ENCODE measurements at places on chromosomes 5 and 9.
A peak's percentile ranks its signal among the peaks of the same experiment; 100 is the strongest.

- DNase-seq: peak; percentile 94
Measured at GRCh38 chr5:107968998-107969397, 298.3 kb upstream of the EFNA5 start.

GRCh38 chr5:110262749-110263148 lies 463.7 kb downstream of the TMEM232 start:
- DNase-seq: peak; percentile 17

- DNase-seq: peak; percentile 61
Measured at GRCh38 chr5:1763548-1763911, 36.1 kb downstream of the MRPL36 start.

DNA sequence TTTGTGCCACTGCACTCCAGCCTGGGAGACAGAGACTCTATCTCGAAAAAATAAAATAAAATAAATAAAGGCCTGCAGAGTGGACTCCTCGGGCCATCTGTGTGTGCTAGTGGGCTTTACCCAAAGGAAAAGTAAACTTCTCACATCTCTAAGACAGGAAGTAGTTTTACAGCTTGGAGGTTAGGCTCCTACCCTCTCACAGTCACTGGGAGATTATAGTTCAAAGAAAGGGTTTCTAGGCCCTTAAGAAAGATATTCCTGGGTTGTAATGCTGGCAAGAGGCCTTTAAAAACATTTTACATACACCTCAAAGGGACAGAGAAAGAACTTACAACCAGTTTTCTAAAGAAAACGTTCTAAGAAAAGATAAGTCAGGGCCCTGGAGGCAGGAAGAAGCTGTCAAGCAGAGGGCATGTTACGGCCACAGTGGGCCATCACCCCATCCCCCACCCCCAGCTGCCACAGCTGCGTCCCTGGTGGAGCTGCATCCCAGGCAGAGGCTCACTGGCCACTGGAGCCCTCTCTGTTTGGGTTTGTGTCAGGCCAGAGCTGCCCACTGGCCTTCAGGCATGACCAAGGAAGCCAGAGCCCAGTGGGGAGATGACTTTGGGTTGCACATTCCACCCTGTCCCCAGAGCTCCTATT lies 78.1 kb upstream of the CDK20 start:
- no peak for DNase-seq

DNA sequence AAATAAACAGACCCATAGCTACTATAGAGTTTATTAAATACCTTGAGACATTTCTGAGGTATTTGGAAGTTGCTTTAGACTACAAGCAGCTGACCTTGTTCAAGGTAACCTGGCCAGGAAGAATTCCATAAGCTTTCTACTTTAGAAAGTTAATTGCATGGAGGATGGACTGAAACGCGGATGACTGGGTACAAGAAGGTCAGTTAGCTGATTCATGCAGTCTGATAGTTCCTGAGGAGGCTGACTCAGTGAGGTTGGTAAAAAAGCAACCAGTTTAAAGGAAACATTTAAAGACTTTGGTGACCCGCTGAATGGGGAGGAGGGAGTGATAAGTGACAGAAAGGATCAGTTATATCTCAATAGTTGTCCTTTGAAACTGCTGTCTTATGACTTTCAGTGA lies 670.1 kb upstream of the CDH9 start:
- peak; percentile 2 for DNase-seq

GRCh38 chr9:134636149-134636507 lies 5.5 kb upstream of the COL5A1 start:
- DNase-seq: no peak

DNA sequence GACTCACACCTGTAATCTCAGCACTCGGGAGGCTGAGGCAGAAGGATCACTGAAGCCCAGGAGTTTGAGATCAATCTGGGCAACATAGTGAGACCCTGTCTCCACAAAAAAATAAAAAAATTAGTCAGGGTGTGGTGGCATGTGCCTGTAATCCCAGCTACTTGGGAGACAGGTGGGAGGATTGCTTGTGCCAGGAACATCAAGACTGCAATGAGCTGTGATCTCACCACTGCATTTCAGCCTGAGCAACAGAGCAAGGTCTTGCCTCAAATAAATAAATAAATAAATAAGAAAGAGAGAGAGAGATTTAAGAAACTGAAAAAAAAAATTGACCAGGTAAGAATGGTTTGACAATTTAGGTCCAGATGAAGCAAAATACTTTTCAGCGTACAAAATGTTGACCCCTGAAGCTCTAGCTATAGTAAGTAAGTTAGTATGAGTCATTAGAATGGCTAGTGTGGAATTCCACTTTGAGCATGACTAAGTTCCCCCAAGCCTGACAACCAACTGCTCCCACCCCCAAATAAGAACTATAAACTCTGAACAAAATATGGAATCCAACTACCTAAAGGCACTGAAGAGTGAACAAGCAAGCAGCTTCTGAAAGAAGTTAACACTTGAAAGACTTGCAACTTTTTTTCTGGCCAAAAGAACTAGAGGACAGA lies 217.8 kb upstream of the TLE4 start:
- DNase-seq: peak; percentile 85

DNA sequence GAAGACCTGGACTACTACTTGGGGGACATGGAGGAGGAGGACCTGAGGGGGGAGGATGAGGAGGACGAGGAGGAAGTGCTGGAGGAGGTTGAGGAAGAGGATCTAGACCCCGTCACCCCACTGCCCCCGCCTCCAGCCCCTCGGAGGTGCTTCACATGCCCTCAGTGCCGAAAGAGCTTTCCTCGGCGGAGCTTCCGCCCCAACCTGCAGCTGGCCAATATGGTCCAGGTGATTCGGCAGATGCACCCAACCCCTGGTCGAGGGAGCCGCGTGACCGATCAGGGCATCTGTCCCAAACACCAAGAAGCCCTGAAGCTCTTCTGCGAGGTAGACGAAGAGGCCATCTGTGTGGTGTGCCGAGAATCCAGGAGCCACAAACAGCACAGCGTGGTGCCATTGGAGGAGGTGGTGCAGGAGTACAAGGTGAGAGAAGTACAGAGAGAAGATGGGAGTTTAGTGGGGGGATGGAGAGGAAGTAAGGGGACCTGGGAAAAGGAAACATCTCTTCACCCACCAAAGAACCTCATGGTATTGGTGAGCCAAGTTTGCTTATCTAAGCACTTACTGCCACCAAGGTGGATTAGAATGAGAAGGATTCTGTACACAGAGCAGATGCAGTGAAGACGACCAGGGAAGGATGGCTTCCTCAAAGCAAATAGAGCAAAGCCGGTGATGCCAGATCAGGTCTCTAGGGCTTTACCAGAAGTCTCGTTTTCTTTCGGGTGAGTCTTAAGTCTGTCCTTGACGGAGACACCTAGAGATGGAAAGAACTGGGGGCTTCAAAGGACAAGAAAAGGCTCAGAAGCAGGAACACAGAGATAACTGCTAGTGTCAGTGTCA lies 1.5 kb downstream of the TRIM41 start:
- no peak for DNase-seq

DNA sequence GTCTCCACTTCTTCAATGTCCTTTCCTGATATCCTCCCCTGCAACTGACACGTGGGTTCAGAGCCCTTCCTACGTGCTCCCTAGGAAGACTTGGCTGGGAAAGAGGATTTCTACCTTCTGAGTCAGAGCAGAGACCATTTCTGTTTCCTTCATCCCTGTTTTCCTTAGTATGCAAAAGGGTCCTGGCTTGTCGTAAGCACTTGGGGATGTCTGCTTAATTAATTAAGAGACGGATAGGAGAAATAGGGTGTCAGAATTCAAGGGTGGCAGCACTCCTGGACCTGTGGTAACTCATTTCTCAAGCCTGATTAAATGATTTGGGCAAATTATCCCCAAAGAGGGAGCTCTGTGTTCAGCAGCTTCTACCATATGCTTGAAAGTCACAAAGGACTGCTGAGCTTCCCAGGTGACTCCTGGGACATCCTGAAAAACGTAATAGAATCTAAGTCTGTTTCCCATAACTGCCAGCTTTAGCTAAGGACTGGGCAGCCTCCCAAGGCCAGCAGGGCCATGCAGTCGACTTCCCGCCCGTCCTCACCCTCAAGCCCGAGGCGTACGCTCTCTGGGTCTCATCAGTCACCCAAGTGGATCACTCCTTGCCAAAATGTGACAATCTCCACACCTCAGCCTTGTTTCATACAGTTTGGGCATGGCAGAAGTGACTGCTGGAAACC lies 20.5 kb downstream of the ABCA1 start:
- DNase-seq: peak; percentile 87

- no peak for DNase-seq
Measured at GRCh38 chr5:149719666-149720065, 10.4 kb upstream of the PPARGC1B start.

- DNase-seq: no peak
Measured at GRCh38 chr5:15957124-15957523, 222.5 kb downstream of the MARCHF11 start.

DNA sequence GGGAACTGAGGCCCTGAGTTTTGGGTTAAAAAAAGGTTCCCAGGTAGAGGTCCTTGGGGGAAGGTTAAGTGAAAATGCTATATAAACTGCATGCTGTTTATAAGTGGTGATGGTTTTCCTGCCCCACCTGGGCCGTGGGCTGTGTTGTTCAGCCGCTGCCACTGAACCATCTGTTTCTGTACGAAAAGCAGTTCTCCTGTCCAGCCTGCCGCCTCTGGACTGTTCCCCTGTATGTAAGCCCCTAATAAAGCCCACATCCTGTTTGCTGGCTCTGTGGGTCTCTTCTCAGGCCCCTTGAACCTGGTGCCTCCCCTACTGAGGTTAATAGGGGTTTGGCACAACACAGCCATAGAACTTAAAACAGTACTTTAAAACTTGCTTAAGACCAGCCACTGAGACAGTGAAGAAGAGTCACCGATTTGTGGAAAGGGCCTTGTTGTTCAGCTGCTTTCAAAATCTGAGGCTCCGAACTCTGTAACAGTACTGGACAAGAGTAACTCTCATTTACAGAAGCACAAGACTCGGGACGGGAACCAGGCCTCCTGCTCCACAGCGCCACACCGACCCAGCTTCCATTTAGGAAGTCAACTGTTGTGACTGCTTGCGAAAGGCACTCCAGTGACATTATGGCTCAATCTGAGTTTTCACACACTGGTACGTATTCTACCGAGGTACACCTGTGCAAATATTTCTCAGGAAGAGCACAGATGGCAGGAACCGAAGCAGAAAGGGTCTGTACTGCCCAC lies 192.5 kb downstream of the CDK5RAP2 start:
- DNase-seq: no peak

GRCh38 chr5:9781275-9781674 lies 151.1 kb upstream of the TAS2R1 start:
- no peak for DNase-seq

DNA sequence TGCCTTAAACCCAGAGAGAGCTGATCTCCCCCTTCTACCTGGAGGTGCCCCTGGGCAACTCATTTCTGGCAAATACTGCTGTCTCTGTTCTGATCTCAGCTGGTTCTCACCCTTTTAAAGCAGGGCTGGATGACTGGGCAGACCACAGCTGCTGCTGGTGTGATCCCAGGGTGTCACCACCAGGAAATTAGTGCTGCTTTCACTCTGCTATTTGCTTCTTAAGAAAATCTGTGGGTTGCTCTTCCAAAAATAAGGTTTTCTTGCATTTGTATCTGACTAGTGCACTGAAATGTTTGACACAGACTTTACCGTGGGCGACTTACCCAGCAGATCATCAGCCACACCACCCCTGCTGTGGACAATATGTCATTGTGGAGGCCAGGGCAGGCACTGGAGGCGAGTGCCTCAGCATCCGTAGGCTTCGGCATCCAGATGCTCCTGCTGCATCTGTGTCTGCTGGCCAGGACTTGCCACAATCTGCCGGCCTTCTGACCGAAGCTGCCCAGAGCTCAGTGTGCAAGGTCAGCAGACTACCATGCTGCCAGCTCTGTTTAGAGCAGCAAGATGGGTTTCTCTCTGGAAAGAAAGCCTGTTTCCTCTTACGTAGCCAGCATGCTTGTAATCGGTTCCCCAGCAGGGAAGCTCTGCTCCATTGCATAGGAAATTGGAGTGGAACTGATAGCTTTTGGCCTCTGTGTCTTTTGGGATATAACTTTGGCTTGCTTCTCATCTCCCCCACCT lies 13.6 kb downstream of the ARHGAP26 start:
- no peak for DNase-seq

DNA sequence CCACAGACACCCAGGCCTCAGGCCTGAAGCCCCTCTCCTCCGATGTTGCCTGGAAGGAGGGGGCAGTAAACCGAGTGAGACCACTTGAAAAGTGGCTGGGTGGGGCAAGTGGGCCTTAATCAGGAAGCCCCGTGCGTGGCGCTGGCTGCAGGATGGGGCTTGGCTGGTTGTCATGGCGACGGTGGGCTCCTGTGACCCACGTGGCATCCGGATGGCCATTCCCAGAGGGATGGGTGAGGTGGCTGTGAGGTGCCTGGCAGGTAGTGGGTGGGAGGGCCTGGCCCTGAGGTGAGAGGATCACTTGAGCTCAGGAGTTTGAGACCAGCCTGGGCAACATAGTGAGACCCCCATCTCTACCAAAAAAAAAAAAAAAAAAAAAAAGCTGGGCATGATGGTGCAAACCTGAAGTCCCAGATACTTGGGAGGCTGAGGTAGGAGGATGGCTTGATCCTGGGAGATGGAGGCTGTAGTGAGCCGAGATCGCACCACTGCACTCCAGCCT lies 5.2 kb downstream of the GPSM1 start:
- DNase-seq: no peak

DNA sequence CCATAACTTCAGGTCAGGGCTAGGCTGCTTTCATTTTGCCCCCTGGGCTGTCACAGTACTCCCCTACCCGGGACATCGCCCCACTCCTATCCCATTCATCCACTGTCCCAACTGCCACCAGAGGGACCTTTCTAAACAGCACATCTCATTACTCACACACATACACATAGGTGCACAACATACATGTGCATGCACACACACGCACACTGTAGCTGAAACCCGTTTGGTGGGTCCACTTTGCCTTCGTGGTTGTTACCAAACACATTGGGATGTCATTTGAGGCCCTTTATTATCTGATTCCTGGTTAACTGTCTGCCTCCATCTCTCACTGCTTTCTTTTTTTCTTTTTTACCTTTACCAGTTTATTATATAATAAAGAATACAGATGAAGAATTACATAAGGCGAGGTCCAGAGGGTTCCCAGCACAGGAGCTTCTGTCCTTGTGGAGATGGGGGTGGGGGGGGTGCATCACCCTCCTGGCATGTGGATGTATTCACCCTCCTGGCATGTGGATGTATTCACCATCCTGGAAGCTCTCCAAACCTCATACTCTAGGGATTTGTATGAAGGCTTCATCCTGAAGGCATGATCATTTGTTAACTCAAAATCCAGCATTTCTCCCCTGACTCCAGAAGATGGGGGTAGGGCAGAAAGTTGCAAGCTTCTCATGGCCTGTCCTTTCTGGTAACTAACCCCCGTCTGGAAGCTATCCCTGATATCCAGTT lies 186.0 kb downstream of the GOLPH3 start:
- peak; percentile 100 for DNase-seq

DNA sequence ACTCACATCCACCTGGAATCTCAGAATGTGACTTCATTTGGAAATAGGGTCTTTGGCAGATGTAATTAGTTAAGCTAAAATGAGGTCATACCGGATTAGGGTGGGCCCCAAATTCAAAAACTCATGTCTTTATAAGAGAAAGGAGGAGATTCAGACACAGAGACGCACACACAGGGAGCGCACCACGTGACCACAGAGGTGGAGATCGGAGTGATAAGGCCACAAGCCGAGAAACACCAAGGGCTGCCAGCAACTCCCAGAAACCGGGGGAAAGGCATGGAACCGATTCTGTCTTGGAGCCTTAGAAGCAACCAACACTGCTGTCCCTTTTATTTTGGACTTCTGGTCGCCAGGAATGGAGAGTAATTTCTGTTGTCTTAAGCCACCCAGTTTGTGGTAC lies 31.8 kb upstream of the LMX1B start:
- no peak for DNase-seq

Data from fibroblast of skin of back (primary cell).